Activated CD4-positive, alpha-beta T cell treated with anti-CD3 and anti-CD28 coated beads, Interleukin-2, amount 10 ng/mL, durations not matched to agents 7 days and 5 days (primary cell): ENCODE measurements at places on chromosomes 5 and 9. TPM values are rescaled to one million over a fixed set of nuclear protein-coding genes. Genes with fewer than 3 reads are reported as not detected.

- DNase-seq, result no peak
Measured at GRCh38 chr5:148799737-148800527, 26.5 kb upstream of the ADRB2 start.

- DNase-seq, result no peak
Measured at GRCh38 chr5:9265441-9266287, 280.2 kb downstream of the SEMA5A start.

- DNase-seq, result no peak
Measured at GRCh38 chr5:136086783-136087566, 45.7 kb upstream of the SMAD5 start.

DNA sequence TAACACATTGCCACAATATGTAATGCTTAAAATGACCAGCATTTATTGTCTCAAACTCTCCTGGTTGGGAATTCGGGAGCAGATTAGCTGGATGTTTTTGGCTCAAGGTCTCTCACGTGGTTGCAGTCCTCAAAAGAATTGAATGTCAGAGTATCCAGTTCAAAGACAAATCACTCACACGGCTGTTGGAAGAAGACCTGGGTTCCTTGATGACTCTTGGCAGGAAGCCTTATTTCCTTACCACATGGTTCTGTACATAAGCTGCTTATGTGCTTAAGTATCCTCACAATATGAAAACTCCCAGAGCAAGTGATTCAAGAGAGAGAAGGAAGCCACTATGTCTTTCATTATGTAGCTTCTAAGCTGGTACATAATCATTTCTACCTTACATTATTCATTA lies 230.3 kb upstream of the PTPRD start:
- DNase-seq, result no peak

Gene TDRD7
- total RNA-seq, result 18.1 TPM

DNA sequence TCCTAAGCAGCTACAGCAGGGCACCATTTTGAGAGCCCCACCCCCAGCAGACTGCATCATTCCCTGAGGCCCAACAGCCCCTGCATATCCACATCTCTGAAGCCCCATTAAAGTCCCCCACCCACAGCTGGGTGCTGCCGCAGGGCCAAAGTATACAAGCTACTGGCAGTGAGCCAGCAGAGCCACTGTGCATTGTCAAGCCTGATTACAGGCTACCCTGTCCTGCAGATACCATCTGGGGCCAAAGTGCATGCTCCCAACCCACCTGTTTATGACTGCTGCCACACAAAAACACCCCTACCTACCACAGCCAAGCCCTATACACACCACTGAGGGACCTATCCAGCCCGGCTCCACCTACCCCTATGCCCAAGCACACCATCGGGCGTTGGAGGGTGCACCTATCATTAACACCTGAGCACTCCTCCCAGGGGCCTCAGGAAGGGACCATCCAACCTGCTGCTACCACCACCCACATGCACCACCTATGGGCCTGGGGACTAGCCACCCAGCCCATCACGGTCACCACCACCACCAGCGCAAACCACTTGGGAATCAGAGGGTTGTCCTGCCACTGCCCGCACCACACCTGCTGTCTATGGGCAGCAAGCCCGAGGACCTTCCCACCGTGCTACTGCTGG lies 105.0 kb downstream of the PLPP1 start:
- no peak for DNase-seq
